ENCODE measurements at places on chromosomes 16 and 17. TPM values are rescaled to one million over a fixed set of nuclear protein-coding genes. Genes with fewer than 3 reads are reported as not detected.

Gene AANAT
- not detected for total RNA-seq

Gene ALOX15B
- 0.18 TPM for total RNA-seq

Gene ITGAD
- not detected for total RNA-seq

Gene GPR179
- under 0.01 TPM for total RNA-seq

Gene PRR11
- total RNA-seq: 2.4 TPM

Gene BIRC5
- 15.5 TPM for total RNA-seq

Gene SSTR5
- not detected for total RNA-seq

Gene RNF157
- total RNA-seq: 0.28 TPM

Gene TEKT1
- not detected for total RNA-seq

Gene POLR3K
- total RNA-seq: 4.0 TPM

Gene SHISA9
- not detected for total RNA-seq

Gene DHRS7C
- not detected for total RNA-seq

Gene CACNG1
- not detected for total RNA-seq

Gene MYOCD
- total RNA-seq: 9.8 TPM

Gene LITAFD
- not detected for total RNA-seq

Gene CSH2
- total RNA-seq: not detected

Gene SCGB1C2
- not detected for total RNA-seq

Gene BICDL2
- total RNA-seq: under 0.01 TPM

Gene ABI3
- 0.09 TPM for total RNA-seq

Gene TBC1D3C
- not detected for total RNA-seq

Gene METTL23
- 17.6 TPM for total RNA-seq

Gene SP2
- total RNA-seq: 0.28 TPM

Gene ZNF597
- 1.4 TPM for total RNA-seq

Gene PDPR
- total RNA-seq: 17.7 TPM

Gene CCNF
- total RNA-seq: 4.8 TPM

Gene WNK4
- 0.28 TPM for total RNA-seq

Gene WDR59
- 12.6 TPM for total RNA-seq

Gene BRIP1
- 1.7 TPM for total RNA-seq

Gene NLRC3
- under 0.01 TPM for total RNA-seq

Gene TBX4
- total RNA-seq: 0.14 TPM

Gene CDK5R1
- 0.28 TPM for total RNA-seq

Gene NPW
- total RNA-seq: 0.43 TPM

Gene IRF8
- 0.09 TPM for total RNA-seq

Gene ZP2
- total RNA-seq: not detected

Gene FN3K
- 4.9 TPM for total RNA-seq

Gene KRTAP3-2
- total RNA-seq: not detected

Gene VTN
- total RNA-seq: 19.1 TPM

Gene TVP23A
- total RNA-seq: not detected

Gene KRT9
- total RNA-seq: not detected

Gene GRAP
- 0.18 TPM for total RNA-seq

Gene RGS9
- total RNA-seq: 2.8 TPM
